Right ventricle myocardium inferior (tissue), 1 donor: ENCODE measurements at places on chromosomes 13 and 19. TPM values are rescaled to one million over a fixed set of nuclear protein-coding genes. Genes with fewer than 3 reads are reported as not detected.

The ARHGEF18 gene
- total RNA-seq = 8.5 TPM

The ZMYM5 gene
- 7.5 TPM for total RNA-seq

The KIR3DL1 gene
- total RNA-seq = not detected

The ARL11 gene
- 0.57 TPM for total RNA-seq

The GGACT gene
- 1.4 TPM for total RNA-seq

The FAM216B gene
- total RNA-seq = 3.1 TPM

The ATXN8OS gene
- total RNA-seq = not detected

The KLK5 gene
- total RNA-seq = not detected
